Forelimb muscle (tissue), 1 donor: ENCODE measurements at places on chromosomes 1 and 21.
A peak's percentile ranks its signal among the peaks of the same experiment; 100 is the strongest.

- DNase-seq, result no peak
Measured at GRCh38 chr1:66436378-66437135, 97.4 kb upstream of the SGIP1 start.

- DNase-seq, result no peak
Measured at GRCh38 chr1:39990428-39990827, 35.5 kb downstream of the MFSD2A start.

DNA sequence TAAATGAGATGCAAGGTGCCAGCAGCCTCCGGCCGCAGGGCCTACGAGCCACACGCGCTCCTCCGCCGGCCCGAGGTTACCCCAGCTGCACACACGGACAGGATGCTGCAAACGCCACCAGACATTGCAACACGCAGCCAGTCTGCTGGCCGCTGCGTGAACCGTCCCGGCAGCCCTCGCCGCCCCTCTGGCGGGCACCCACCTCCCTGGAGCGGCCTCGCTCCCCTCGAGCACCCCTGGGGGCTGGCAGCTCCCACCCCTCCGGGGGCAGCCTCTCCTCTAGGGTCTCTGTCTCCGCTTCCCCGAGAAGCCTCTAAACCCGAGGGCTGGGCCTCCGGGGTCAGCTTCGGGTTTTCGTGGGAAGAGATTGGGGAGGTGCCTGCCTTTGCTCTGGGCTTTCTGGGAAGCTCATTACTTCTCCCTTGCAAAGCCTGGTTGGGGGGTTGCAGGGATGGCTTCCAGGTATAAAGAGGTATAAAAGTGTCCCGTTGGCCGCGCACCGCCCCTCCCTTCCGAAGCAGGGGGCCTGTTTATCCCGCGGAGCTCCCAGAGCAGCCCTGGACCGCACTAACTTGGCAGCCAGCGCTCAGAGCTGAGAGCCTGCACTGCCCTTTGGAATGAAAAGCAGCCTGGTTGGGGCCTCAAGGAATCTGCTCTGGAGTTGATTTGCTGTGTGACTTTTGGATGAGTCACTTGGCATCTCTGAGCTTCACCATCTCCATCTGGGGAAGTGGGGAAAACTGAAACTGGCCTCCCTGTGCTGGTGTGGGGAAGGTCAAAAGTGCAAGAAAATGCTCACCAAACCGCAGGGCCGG is 21.8 kb downstream of the DHRS3 start:
- DNase-seq, result peak; percentile 55

DNA sequence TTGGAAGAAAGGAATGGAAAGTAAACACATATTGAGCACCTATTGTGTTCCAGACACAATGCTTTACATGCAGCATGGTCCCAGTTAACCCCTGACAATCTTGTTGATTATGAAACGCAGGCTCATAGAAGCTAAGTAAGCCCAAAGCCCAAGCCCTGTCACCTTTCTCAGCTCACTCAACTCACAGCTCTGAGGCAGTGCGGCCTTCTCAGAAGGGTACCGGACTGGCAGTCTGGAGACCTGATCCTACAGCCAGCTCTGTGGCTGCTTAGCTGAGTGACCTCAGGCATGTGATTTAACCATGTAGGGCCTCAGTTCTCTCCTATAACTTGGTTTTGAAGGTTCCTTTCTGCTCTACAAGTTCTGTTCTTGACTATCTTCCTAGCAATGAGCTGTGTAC is 464 bp upstream of the RNASEL start:
- no peak for DNase-seq

DNA sequence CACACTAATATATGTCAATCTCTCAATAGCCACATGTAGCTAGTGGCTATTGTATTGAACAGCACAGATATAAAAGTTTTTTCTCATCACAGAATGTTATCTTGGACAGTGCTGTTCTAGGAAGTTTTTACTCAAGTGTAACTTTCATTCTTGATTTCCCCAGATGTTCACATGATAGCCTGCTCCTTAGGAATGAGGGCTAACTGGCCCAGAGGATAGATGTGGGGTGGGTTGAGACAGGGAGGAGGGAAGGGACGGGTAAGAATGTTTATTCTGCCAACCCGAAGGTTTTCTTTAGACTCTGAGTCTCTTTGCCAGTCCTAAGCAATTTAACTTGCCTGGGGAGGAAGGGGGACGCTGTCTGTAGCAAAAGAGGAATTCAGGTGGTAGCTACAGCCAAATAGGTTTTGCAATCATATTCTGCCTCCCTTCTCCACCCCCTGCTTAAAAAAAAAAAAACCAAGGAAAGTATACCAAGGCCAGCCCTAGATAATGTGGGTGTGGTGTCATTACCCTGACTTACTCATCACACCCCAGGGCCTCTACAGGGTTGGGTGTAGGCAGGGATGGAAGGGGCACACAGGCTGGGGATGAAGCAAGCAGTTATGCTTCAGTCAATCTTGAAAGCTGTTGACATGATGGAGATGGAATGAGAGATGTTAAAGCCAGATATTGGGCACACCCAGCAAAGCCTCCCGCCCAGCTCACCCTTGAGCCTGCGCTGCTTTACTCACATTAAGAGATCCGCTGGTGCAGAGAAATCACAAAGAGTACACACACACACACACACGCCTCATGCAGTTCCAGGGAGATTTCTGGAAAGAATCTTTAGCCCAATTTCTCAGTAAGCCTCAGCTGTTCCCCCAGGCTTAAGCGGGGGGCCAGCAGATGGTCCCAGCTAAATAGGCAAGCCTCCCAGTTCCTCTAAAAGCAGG is 59.9 kb downstream of the PLXNA2 start:
- no peak for DNase-seq

- no peak for DNase-seq
Measured at GRCh38 chr1:91501523-91501851, 836 bp downstream of the CDC7 start.

- no peak for DNase-seq
Measured at GRCh38 chr1:19151537-19151936, 58.5 kb downstream of the UBR4 start.

DNA sequence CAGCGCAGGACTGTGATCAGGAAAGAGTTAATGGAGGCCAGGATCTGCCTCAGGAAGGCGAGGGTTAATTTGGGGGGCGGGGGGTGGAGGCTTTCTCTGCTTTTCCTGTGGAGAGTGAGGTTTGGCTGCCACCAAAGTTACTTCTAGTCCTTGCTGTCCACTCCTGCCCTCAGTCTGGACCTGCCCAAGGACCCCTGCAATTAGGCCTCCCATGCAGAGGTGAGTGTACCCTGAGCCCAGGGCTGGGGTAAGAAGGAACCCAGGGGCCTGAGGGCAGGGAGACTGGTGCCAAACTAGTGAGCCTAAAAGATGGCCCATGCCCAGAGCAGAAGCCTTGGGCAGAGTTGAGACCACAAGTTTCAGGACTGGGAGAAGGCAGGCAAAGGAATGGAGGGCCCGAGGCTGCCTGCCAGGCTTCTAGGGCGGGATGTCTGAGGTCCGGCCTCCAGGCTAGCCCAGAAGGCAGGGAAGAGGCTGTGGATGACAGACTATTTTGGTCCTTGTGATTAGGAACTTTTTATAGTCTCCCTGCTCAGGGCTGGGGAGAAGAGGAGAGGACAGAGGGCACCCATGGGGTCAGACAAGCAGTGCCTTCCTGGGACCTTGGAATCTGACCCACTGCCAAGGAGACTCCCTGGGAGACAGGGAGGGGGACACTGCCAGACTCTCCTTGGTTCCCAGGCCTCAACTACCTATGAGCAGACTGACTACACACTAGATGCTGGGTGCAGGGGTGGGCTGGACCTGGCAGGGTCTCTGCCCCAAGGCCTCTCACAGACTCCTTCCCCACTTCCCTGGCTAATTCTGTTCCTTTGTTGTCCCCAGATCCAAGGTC is at the start of gene FAM110D:
Gene FAM110D (plus strand): TSS at position 172 of the 835 bp plus-strand sequence. CDS start 2,213 bp downstream, outside the sequence.
- DNase-seq, result no peak

- DNase-seq, result no peak
Measured at GRCh38 chr1:65850281-65850680, 57.6 kb downstream of the PDE4B start.

DNA sequence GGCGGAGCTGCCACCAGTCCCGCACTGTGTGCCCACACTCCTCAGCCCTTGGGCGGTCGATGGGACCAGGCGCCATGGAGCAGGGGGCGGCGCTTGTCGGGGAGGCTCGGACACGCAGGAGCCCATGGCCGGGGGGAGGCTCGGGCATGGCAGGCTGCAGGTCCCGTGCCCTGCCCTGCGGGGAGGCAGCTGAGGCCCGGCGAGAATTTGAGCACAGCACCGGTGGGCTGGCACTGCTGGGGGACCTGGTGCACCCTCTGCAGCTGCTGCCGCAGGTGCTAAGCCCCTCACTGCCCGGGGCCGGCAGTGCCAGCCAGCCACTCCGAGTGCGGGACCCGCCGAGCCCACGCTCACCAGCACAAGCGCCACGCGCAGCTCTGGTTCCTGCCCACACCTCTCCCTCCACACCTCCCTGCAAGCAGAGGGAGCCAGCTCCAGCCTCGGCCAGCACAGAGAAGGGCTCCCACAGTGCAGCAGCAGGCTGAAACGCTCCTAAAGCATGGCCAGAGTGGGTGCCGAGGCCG is 267.7 kb downstream of the RYR2 start:
- DNase-seq, result no peak

DNA sequence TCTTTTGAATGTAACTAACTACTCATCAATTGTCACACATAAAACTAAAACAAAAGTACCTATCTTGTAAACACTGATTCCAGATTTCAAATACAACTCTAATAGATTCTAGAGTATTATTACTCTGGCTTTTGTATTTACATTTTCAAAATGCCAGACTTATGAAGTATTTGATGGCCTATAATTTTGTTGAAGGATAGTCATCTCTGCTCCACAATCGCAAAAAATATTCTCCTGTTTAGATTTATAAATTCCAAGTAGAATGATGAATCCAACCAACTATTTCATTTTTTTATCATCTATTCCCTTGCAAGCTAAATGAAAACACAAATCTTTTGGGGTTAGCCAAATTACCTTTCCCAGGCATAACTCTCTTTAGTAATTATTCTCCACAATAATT is 75.0 kb upstream of the GUCA2A start:
- DNase-seq, result no peak

DNA sequence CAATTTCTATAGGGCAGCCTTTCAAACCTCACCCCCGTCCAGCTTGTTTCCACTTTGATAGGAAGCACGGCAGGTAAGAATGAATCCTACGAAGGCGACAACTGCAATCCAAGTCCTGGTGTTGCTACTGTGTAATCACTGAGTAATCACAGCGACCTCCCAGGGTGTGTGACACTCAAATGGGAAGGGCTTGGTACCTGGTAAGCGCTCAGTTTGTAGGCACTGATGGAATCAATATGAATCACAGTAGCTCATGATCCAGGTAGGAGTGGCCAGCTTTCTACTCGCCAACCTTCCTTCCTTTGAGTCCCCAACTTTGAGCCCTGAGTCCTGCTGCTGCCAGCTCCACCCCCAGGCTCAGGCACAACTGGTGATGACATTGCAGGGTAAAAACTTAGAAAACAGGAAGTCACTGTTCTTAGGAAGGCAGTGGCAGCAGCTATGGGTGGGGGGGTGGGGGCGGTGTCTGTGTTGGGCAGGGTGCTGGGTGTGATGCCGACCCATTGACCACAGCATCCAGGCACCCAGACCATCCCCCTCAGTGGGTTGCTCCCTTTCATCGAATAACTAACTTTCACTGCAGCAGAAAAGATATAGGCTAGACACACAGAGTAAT is 70.7 kb downstream of the CD247 start:
- DNase-seq, result no peak

GRCh38 chr1:147201276-147201675 is 23.9 kb downstream of the FMO5 start:
- no peak for DNase-seq

DNA sequence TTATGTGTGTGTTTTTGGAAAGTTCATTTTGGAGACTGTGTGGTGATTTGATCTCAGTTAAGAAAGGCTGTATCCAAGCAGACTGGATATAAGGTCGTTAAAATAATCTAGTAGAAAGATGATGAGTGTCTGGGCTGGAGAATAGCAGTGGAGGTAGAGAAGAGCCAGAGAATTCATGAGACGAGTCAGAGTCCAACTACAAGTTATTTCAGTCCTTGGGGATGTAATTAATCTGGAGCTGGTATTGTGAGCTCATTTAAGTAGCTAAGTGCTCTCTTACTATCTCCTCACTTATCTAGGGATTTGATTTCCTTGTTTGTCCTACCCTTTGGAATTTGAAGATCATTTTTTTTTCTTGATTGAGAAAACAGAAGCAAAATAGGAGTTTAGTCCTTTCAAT is 1219.0 kb upstream of the ADGRL4 start:
- DNase-seq, result no peak

GRCh38 chr1:234047123-234047522 is 142.6 kb downstream of the SLC35F3 start:
- DNase-seq, result no peak

DNA sequence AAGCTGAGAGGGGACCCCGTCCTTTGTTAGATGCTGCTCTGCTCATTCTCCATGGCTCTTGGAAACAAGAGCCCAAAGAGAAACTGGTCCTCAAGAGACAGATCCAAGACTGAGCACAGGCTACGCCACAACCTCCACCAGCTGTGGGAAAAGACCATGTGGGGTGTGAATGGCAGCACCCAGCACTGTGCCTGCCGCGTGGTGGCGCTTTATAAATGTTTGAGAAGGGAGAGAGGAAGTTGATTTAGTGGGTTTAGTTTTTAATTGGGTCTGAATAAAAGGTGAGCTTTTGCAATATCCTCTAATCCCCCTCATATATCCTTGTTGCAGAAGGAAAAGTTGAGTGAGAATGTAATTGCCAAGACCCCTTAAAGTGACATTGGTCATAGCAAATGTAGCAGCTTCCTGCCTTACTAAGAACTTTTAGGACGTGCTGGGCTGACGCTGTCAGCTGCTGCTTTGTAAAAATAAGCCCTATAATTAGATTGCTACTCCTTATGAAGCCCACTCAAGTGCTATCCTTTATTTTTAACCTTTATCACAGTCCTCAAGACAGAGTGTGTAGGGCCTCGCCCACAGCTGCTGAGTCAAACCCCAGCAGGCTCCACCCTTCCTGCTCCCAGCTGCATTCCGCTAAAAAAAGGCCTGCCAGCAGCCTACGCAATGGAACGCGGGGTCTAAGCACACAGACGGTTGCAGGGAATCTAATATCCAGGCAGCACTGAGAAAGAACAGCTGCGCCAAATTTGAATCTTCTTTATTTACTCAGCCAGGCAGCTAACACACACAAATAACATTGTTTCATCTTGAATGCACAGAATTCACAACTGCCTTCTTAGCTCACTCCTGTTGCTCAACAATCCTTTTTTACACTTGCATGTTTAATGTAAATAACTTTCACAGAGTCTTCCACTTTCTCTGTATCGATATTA is 47.4 kb upstream of the PRDX6 start:
- peak; percentile 97 for DNase-seq

DNA sequence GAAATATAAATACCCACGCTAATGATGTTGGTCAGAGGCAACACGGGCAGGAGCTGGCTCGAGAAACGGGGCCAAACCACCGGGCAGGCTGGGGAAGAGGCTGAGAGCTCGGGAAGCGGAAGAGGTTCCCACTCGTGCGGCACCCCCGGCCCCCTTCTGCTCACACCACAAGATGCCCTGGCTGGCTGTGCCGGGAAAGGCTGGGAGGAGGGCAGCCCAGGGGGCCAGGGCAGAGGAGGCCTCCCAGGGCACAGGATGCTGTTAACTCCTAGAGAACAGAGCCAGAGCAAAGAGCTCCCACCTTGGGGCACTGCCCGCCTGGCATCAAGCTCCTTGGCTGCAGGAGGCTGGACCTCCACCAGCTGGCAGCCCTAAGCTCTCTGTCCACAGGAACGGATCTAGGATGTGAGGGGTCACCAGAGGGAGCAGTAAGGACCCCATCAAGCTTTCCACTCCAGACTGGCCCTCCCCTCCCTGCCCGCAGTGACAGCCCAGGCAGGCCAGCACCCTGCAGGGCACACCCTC is 44.8 kb downstream of the CASZ1 start:
- DNase-seq, result no peak

GRCh38 chr1:221286399-221286798 is 407.2 kb downstream of the HLX start:
- DNase-seq, result no peak
